ENCODE measurements at places on chromosomes 11 and 22.

- no peak for DNase-seq
Observed at GRCh38 chr11:115922876-115923275, 418.7 kb upstream of the CADM1 start.

DNA sequence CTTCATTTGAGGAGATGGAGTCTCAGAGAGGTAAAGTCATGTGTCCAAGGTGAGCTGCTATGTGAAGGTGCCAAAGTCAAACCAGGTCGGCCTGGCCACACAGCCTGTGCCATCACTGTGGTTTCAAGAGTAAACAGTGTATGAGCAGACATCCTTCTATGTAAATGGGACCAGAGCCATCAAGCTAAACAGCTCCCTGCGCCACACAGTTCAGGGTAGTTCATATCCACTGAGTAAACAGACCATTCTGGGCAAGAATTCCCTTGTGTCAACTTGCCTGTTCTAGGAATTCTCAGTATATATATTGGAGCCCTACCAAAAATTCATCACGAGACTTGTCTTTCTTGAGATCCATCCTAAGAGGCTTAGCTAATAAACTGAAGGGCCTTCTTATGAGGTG lies 77.5 kb downstream of the AMOTL1 start:
- DNase-seq, result peak; percentile 32

GRCh38 chr11:122645847-122646246 lies 9.7 kb upstream of the UBASH3B start:
- no peak for DNase-seq

DNA sequence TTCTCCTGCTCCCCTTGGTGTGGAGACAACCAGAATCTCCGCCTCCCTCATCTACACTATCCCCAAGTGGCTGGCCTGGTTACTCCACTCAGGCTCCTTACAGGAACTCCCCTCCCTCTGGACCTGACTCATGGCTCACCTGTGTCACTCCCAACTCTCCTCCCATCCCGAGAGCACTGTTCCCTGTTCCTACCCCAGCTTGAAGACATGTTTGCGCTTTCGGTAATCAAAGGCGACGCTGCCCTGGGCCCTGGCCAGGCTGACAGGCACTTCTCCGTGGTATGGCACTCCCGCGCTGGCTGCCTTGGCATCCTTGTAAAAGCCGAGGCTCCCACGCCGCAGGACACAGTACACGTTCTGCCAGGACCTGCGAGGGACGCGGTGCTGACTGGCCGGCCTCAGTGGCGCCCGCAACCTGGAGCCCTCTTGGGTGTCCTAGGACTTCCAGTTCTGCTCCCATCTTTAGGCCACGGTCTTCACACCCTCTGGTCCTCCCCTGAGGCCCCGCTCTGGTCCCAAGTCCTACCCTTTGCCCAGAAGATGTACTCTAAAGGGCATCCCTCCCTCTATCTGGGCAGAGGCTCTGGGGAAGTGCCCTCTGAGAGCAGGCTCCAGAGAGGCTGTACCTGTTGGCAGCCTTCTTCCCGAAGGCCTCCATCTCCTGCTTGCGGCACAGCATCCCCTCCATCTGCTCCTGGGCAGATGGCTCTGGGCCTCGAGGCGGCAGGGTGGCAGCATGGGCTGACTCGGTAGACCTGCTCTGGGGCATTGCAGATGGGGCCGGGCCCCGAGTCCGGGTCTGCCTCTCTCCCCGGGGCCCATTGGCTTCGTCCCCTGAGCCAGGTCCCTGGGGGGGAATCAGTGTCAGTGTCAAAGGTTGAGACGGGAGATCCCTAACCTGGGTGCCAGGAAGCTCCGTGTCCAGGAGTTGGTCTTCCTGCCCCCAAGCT lies 9.4 kb upstream of the RBM4B start:
- DNase-seq, result no peak

- no peak for DNase-seq
Observed at GRCh38 chr11:74102321-74102720, 68.5 kb downstream of the C2CD3 start.

GRCh38 chr11:114025329-114025907 lies 34.1 kb upstream of the ZBTB16 start:
- DNase-seq, result no peak

DNA sequence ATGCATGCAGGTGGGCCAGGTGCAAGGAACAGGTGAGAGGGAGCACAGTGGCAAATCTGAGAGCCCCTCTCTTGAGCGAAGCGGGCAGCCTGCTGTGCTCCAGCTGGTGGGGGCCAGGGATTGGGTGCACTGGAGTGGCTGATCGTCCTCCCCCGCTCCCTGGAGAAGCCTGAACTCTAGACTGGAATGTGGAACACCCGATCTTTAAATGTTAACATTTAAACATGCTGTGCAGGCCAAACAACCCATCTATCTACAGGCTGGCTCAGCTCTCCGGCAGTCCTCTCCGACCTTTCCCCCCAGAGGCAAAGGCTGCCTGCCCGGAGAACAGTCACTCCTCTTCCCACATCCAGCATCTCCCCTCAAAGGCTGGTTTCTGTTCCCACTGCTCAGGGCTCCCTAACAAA lies 5.1 kb downstream of the MRGPRF start:
- DNase-seq, result no peak

DNA sequence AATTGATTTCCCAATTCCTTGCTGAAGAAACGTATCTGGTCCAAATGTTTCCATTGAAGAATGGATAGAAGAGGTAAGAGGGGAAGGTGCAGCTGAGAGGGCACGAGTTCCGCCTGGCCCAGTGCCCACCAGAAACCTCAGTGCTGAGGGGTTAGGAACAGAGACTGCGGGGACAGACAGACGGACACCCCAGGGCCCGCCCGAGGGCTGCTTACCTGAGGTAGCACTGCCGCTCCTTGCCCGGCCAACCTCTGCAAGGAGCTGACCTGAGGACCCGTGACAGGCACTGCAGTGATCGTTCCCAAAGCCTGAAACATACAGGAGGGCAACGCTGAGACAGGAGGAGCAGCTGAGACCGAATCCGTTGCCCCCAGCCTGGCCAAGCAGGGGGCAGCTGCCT lies 89.6 kb downstream of the PHF21B start:
- DNase-seq, result no peak

GRCh38 chr11:40235841-40236240 lies 1223.6 kb downstream of the LRRC4C start:
- DNase-seq, result no peak

DNA sequence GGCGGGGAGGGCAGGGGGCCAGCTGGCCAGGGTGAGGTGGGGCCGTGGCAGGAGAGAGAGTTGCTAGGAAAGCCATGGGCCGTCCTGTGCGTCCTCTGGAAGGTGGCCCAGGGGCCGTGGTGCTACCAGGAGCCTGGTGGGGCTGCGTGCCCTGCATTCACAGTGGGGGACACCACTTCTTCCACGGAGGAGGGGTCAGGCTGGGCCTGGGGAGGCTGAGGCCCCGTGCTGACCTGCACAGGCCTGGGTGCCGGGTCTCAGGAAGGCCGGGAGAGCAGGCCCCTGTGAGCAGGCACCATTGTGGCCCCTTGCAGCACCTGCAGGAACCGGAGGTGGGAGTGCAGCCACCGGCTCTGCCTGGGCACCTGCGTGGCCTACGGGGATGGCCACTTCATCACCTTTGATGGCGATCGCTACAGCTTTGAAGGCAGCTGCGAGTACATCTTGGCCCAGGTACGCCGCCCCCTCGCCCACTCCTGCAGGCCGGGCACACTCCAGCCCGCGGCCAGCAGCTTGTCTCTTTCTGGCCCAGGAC lies 12.0 kb downstream of the MUC5B start:
- no peak for DNase-seq

DNA sequence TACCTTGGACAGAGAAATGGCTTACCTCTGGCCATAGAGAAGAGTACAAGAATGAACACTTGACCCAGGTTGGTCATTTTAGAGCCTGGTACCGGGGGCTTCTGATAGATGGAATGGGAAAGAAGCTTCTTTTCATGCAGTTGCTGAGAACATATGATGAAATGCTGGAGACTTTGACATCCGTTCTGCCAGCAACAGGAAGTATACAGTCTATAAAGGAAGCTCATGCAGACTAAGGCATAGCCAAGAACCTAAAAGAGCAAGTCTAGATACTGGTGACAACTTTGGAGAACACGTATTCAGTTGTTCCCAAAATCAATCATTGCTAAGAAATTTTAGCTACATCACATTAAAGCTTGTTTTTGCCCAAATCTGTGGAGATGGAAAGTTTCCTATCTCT lies 894.6 kb downstream of the METTL15 start:
- DNase-seq, result no peak

DNA sequence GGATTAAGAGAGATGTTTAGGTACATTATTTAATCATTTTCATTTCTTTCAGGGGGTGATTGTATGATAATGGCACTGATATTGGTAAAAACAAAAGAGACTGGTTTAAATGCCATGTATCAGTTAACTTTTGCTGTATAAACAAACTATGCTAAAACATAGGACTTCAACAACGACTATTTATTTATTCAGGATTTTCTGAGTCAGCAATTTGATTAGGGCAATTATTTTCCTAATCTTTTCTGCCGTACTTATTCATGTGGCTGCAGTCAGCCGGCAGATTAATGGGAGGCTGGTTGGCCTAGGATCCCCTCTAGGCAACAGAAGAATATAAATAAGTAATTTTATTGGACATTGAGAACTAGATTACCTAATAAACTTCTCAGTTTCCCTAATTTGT lies 661.7 kb upstream of the RAG2 start:
- DNase-seq, result no peak

GRCh38 chr11:113387605-113388211 lies at the start of gene ANKK1:
Gene ANKK1, plus strand, starts transcription at chr11:113387779. Its CDS starts 106 bp downstream, at chr11:113387885.
- peak; percentile 76 for DNase-seq

DNA sequence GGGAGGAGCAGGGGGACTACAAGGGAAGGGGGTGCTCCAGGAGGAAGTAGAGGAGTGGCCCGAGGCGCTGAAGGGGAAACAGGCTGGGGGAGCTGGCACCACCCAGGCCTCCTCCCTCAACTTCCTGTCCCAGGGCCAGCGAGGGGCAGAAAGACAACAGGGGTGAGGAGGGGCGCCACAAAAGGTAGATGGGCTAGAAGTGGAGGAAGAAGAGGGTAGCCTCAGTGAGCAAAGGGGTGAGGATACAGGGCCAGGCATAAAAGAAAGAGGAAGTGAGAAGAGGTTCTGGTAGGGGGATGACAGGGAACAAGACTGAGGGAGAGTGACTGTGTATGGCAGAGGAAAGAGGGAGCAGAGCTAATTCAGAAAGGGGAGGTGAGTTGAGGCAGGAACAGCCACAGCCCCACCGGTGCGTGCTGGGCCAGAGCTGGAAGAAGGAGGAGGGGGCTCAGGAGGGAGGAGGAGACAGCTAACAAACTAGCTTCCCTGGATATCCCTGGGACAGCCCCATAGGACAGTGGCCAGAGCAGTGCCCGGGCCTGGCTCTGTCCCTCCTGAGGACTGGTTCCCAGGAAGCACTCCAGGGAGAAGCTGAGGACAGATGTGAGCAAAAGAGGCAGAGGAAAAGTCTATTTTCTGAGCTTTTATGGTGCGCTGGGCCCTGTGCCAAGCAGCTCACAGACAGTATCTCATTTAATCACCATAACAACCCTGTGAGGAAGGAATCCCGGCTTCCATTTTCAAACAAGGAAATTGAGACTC lies 8.5 kb downstream of the DCHS1 start:
- DNase-seq, result no peak

GRCh38 chr11:64546600-64546999 lies 44.4 kb upstream of the SLC22A12 start:
- no peak for DNase-seq
